ENCODE measurements at places on chromosomes 3 and 15.

GRCh38 chr3:186340204-186340603 is 21.8 kb downstream of the DGKG start:
- DNase-seq: no peak

- no peak for DNase-seq
Measured at GRCh38 chr3:97001611-97002010, 187.2 kb downstream of the EPHA6 start.

DNA sequence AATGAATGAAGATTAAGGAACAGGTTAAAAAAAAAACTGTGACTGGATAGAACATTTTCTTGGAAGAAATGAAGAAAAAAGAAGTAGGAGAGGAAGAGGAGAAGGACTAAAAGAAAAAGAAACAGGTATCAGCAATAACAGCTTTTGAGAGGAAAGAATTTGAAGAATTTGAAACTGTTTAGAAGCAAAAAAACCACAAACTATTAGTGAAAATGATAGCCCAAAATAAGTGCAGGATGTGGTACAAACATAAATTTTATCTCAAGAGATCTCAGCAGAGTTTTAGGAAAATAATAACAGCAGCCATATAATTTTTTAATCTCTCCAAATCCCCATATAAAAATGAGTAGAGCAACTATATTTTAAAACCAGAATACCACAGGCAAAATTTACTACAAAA is 8.8 kb upstream of the A4GNT start:
- DNase-seq: no peak

DNA sequence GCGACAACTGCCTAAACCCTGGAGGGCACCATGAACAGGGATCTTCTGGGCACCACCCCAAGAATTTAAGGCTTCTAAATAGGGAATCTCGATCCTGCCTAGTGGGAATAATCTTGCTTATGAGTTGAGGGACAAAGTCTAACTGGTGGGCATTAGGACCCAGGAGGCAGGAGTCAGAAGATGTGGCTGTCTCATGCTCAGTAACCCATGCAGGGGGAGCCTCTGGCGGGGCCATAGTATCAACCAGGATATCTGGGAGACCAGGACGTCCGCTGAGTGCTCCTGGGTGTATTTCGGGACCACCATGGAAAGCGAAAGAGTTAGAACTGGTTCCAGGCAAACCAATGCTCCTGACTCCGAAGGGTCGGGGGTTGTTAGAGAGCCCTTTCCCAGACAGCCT is 356.1 kb downstream of the OTOL1 start:
- no peak for DNase-seq

- no peak for DNase-seq
Measured at GRCh38 chr15:41013691-41014414, 60.6 kb downstream of the CHAC1 start.

DNA sequence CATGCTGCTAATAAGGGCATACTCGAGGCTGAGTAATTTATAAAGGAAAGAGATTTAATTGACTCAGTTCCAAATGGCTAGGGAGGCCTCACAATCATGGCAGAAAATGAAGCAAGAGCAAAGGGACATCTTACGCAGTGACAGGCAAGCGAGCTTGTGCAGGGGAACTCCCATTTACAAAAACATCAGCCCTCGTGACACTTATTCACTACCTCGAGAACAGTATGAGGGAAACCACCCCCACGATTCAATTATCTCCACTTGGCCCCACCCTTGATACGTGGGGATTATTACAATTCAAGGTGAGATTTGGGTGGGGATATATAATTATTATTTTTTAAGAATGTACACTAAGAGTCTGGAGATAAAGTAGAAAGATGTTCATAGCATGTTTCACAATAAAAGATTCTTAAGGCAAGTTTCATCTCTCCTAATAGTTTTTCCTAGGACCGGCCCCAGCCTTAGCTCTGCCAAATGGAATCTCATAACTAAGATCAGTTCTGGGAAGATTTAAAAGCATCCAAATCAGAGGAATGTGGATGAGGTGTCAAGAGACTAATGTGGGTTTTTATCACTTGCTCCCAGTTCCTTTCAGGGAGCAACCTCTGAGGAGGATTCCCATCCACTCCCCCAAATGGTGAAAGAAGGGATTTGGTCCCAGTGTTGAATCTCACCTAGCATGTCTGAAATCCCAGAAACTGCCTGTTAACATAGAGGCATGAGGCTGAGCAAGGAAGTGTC is 221.0 kb downstream of the ZMAT3 start:
- DNase-seq: no peak

GRCh38 chr3:122092460-122093165 is 37.5 kb downstream of the CD86 start:
- peak; percentile 4 for DNase-seq

DNA sequence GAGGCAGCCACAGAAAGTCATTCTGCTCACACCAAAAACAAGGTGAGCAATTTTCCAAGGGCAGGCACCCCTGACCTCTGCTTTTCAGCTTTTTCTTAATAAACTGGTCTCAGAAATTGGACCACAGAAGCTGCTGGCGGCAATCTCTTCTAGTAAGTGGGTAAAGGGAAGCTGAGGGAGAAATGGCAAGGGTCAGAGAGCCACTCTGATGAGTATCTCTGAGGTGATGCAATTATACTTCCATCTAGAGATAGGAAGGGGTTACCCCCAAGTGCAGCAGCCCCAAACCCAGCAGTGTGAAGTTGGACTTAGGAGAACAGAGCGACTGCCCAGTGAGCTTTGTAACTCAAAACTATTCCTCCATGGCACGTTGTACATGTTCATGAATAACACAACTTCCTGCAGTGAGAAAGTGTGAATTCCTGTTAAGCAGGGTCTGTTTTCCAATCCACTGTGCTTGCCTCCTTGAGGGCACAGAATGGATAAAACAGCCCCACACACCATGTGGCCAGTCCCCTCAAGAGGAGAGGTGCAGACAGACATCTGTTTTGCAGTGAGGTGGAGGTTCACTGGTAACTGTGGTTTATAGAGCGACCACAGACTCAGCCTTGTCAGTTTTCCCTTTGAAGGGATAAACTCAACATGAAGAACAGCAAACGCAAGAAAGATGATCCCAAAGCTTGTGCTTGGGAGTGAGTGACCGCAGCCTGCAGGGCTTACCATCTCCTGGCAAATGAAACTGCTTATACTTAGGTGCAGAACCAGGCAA is 683.4 kb upstream of the CFAP20DC start:
- no peak for DNase-seq

- DNase-seq: no peak
Measured at GRCh38 chr15:80998251-80998650, 2.5 kb upstream of the TLNRD1 start.
